ENCODE measurements at places on chromosomes 5 and 9. TPM values are rescaled to one million over a fixed set of nuclear protein-coding genes. Genes with fewer than 3 reads are reported as not detected.

ALDH1A1 gene
- 155 TPM for total RNA-seq

GRCh38 chr9:90898228-90898627, 96.6 kb downstream of the SYK start:
- DNase-seq: peak; percentile 2

POLR3G gene
- 14.2 TPM for total RNA-seq

CD74 gene
- 2.6 TPM for total RNA-seq

DNA sequence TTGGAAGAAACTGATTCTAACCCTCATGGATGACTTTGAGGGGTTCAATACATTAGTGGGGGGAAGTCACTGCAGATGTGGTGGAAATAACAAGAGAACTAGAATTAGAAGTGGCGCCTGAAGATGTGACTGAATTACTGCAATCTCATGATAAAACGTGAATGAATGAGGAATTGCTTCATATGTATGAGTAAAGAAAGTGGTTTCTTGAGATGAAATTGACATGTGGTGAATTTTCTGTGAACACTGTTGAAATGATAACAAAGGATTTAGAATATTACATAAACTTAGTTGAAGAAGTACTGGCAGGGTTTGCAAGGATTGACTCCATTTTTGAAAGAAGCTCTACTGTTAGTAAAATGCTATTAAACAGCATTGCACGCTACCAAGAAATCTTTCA, 113.0 kb downstream of the UGCG start:
- DNase-seq: peak; percentile 65

- no peak for DNase-seq
Observed at GRCh38 chr5:151570058-151570457, 21.1 kb downstream of the FAT2 start.

PCDHAC1 gene
- total RNA-seq: not detected

DNA sequence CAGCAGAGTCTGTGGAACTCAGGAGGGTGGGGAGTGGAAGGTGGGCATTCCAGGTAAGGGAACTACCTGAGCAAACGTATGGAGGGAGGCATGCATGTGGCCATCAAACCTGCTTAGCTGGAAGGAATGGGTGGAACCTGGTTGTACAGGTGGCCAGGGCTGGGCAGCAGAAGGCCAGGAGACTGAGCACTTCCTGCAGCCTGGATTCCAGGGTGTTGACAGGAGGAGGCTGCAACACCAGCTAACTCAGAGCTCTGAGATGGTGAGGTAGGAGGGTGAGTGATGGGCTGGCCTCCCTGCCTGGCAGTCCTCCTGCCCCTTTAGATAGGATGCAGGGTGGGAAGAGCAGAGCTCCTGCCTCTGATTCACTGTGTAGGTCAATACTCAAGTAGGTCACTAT, 92.5 kb upstream of the CPEB4 start:
- DNase-seq: no peak

TNPO1 gene
- 414 TPM for total RNA-seq

IL3 gene
- total RNA-seq: not detected

GRCh38 chr9:124267271-124267807, 9.6 kb downstream of the NEK6 start:
- peak; percentile 93 for DNase-seq

DNA sequence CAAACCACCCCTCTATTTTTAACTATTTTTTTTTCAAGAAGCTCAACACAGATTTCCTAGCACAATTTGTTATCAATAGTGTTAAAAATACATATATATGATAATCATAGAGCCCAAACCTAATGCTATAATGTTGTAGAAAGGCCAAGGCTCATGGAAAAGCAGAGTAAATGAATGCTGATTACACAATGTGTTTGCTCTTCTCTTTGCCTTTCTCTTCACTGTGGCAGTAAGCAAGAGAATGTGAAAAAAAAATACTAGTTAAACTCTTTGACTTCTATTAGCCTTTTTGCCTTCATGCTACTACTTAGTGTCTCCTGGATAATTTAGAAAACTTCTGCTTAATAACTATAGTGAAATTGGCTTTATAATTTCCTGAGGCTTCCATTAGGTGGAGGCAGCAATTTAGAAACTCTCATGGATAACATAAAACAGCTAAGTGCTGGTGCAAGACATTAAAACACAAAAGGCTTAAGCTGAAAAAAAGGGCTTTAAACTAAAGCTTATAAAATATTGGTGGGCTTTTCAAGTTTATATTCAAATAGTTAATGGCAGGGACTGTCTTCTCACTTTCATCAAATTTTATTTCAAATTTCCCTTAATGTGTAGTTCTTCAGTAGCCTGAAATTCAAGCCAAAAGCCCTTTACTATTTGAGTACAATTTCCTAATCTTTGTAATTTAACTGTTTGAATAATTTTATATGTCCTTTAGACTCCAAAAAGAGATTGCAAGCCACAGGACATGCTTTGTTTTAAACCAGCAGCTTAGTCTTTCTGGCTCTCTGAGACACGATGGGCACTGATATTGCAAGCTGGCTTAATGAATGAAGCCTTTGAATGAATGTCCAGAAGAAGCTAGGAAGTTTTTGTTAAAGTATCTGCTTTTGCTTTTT, 2031.8 kb upstream of the CDH6 start:
- DNase-seq: no peak

MEIKIN gene
- not detected for total RNA-seq

DNA sequence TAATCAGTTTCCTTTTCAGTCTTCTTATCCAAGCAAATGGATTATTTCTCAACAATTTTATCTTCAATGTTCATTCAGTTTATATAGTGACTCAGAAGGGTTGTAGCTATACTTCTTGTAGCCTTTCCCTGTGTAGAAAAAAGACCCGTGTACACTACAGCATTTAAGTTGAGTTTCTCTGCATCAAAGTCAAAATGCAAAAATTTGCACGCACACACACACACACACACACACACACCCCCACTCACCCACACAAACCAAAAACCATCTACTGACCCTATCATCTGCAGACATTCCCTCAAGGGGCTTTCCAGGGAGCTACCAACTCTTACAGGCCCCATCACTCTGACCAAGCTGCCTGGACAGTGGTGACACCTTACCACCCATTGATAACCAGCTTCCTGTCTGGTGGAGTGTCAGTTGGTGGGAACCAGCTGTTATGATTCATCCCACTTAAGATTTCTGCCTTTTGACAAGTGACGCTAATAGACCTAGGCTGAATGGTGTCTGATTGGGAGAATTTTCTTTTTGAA, 12.2 kb upstream of the ELL2 start:
- DNase-seq: peak; percentile 91

DNA sequence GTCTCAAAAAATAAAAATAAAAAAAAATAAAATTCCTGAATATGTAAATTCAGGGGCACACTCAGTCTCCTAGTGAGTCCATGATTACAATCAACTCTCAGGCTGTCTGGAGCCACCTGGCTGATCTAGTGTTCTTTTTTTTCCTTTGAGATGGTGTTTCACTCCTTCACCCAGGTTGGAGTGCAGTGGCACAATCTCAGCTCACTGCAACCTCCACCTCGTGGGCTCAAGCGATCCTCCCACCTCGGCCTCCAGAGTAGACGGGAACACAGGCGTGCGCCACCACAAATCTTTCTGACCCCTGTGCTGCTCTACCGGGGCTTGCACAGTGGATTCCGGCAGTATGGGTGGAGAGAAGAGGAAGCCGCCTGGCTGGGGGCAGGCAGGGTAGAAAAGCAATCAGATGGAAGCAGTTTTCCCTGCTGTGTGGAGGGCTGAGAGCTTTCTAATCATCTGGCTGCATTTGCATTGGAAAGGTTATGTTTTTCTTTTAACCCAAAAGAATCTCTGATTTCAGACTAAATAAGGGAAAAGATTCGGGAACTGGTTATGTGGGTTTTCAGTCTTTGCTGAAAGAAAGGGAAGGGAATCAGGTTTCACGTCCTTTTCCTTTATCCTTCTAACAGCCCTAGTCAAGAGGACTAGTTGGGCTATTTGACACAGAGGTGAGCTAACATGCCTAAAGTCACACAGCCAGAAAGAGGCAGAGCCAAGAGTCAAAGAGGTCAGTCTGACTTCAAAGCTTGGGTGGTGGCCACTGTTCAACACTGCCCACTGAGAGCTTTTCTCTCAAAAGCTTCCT, 26.3 kb upstream of the CORO2A start:
- no peak for DNase-seq

GRCh38 chr5:55300890-55301289, 6.6 kb downstream of the DHX29 start:
- DNase-seq: no peak

PCDHA1 gene
- total RNA-seq: 0.06 TPM

DNA sequence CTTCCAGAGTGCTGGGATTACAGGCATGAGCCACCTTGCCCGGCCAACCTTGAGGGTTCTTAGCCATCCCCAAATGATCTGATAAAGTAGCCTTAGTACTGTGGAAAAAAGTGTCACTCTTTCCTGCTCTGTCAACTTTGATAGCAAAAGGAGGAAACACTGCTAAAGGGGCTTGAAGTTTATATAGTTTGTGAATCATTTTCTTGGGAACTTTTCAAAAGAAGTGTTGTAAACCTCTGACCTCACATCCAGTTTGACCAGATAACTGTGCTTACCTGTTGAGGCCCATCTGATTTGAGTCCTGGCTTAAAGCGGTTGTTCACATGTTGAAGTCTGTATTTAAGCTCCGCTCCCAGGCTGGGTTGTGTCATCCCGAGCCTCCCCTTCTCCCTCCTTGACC, 303.3 kb downstream of the DOCK8 start:
- no peak for DNase-seq

GRCh38 chr9:135500071-135500524, 384 bp upstream of the MRPS2 start:
- no peak for DNase-seq

DNA sequence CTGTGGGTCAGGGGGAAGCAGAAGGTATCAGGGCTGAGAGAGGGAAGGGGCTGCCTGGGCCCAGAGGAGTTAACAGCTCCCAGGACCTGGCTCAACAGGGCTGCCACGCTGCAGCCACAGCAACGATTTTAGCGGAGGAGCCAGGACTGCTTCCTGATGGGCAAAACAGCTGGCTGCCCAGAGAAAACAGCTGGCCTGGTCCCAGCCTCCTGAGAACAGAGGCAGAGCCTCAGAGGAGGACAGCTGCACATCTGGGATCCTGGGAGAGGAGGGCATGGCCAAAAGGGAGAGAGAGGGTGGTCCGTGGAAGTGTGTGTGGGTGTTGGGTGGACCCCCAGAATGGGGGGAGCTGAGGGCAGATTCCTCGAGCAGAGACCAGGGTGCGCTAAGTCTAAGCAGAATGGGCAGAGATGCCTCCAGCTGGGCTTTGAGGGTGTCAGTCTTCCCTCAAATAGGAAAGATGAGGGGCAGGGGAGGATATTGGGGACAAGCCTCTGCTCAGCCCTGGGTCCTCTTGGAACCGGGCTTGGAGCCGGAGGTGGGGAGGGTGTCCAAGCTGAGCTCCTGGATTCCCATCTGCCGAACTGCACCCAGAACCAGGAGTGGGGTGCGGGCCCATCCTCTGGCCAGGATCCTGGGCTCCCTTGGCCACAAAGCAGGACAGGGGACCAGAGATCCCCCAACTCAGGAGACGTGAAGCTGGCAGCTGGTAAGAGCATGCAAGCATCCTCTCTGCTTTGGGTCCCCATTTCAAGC, 9.1 kb upstream of the CERCAM start:
- DNase-seq: peak; percentile 32

DNA sequence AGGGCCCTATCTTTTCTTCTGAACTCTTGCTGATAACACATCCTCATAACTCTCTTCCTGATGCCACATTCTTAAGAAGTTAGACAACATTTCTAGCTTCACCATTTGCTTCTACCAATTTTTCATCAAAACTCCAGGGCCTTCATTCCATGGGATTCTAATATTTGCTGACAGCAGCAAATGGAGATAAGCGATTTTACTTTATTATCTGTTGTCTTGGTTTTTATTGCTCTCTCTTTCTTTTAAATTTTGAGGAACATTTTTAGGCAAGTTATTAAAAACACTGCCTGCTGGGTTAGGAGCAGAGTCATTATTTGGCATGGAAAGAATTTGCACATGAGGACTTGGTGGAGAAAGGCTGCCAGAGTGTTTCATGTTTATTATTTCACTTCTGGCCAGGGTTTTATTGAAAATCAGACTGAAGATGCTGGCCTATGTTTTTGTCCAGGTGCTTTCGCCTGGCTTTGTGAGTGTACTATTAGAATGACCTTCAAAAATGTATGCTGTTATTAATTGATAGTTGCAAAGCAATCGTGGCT, 27.7 kb downstream of the NSG2 start:
- DNase-seq: no peak

RETREG1 gene
- total RNA-seq: 4.0 TPM

DNA sequence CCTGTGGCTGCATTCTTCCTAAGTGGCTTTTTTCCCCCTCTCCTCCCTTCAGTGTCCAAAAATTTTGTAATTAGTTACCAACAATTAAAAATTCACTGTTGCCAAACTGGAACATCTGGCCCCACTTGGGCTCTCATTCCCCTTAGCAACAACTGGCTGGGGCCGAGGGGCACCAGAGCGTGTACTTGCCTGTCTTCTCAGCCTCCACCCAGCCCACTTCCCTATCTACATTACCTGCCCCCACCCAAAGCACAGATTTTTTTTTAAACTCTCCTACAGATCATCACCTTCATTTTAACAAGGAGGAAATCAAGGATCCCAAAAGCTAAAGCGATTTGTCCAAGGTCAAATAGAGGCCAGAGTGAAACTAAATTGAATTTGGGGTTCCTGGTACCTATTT, 278.8 kb downstream of the EBF1 start:
- no peak for DNase-seq

DNA sequence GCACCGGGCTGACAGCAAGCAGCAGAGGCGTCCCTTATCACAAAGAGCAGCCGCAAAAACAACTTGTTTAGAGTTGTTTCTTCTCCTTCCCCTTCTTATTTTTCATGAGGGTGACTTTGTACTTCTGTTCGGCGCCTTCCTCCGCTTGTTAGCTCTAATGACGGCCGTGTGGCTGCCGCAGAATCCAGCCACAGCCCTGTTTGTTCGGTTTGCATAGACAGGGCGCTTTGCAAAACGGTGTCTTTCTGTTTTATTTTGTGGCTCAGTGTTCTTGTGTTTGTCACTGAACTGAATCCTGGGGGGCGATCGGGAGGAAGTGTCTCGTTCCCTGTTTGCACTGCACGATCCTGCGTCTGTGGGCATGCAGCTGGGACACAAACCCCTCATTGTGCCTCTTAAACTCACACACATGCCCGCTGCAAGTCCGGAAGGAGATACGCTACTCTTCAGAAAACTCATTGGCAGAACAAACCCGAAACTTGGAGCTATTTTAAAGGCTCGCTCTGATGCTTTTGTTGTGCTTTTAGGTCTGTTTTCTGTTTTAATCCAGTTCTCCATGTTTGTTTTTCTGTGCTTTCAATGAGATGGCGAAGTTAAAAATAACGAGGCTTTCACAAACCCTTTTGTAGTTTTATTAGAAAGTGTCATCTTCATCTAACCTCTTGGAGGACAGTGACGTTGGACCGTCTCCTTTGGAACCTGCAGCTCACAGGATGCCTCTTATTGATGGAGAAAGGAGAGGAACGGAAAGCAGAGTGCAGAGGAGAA, 213.9 kb downstream of the IRX2 start:
- DNase-seq: no peak

DNA sequence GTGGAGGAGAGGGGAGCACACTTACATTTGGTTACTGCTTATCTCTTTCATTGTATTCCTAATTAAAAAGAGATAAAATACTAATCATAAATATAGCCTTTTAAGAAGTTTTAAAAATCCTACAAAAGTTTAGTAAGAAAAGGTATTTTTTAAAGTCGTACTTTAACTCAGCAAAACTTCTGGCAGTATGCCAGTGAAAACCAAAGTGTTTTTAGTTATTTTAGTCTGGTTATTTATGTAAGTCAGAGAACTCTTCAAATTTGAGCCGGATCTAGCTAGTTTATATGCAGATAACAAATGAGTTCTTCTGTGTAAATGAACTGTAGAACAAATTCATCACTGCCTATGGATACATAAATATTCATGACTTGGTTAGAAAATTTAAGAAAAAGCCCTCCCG, 36.5 kb upstream of the ANKDD1B start:
- no peak for DNase-seq

All from LHCN-M2 (cell line).